ENCODE measurements at places on chromosomes 6 and 20.

DNA sequence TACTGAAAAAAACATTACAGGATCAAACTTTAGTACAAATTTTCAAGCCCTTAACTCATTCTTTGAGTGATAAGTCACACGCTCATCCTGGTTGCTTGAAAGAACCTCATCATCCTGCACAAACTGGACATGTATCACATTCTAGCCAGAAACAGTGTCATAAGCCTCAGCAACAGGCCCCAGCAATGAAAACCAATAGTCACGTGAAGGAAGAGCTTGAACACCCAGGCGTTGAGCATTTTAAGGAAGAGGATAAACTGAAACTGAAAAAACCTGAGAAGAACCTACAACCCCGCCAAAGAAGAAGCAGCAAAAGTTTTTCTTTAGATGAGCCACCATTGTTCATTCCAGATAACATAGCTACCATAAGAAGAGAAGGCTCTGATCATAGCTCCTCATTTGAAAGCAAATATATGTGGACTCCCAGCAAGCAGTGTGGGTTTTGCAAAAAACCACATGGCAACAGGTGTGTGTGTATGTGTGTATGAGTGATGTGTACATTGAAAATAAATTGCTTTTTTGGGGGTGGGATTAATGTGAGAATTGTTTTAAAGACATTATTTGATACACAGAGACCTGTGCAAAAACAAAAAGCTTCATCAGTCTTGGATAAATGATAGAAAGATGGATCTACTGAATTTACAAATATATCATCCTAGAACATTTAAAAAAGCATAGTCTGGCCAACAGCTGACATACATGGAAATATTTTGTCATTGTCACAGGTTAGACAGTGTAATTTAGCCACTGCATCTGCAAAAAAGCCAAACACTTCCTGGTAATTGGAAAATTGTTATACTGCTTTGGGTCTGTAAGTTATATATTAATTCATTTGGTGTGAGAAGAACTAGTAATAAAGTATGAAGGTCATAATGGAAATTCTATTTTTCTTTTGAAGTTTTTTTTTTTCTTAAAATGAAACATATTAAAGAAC, 50.1 kb downstream of the PHF3 start:
- no peak for DNase-seq

DNA sequence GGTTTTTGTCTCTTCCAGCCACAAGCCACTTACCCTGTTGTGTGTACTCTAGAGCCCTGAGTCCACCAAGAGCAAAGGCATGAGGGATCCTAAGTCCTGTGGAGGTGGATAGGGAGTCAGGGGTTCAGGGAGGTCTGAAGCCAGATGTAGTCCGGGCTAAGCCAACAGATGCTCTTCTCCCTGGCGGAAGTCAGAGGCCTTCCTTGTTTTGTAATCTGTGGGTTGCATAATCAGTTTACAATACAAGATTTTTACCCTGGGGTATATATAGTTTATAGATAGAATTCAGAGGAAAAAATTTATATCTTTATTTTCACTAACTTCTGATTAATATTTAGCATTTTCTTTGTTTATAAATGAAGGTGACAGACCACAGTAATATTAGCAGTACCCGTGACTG, 9.2 kb downstream of the LAMP5 start:
- DNase-seq = no peak

DNA sequence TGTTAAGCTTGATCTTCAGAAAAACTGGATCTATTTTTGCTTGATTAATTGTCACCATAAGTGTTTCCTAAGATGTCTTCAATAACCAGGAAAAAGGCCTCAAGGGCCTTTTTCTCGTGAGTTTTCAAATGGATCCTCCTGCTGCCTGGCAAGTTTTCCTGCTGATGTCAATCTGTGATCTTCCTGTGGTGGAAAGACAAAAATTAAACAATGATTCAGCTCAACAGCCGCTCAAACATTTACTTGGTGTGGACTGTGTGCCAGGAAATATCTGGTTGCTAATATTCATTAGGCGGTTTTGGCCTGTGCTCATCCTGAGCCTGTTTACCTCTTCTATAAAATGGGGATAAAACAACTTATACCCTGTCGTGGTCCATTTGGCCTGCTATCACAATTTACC, 35.4 kb upstream of the SSTR4 start:
- DNase-seq = no peak

- no peak for DNase-seq
Observed at GRCh38 chr6:34138914-34139510, 6.9 kb downstream of the GRM4 start.

GRCh38 chr6:158654960-158655489, 5.2 kb downstream of the SYTL3 start:
- no peak for DNase-seq

DNA sequence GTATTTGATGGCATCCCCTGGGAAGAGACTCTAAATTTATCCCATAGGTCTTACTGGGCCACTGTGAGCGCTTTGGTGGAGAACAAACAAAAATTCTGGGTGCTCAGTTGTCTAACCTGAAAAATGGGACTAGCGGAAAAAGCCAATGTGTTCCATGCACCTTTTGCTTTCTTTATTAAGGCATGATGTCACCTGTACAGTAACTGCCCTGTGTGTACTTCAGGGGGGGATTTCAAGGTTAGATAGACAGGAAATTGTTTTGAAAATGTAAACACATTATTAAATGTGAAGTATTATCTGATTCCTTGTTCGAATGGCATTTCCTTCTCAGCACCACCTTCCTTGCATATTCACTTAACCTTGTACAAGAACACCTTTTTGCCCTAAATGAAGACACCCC, 1.2 kb upstream of the EDN1 start:
- no peak for DNase-seq

- no peak for DNase-seq
Observed at GRCh38 chr6:167345960-167346359, 21.1 kb downstream of the TTLL2 start.

Data from BE2C (cell line).